ENCODE measurements at places on chromosomes 13 and 19. TPM values are rescaled to one million over a fixed set of nuclear protein-coding genes. Genes with fewer than 3 reads are reported as not detected.

- DNase-seq, result no peak
Measured at GRCh38 chr19:58409010-58409790, 751 bp downstream of the ZNF584 start.

DNA sequence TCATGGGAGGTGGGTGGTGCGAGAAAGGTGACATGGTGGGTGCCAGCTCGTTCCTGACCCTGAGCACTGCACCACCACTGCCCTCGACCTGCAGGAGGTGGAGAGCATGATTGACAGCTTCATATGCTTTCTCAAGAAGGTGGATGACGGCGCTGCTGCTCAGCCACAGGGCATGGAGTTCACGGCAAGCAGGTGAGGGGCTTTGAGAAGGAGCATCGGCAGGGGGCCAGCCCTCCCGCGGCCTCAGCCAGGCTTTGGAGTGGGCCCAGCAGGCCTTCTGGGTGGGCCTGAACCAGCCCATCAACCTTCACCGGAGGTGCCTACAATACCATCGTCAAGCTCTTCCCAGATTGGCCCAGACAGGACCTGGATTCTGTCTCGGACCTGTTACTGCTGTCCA, 18.9 kb upstream of the ZNF14 start:
- DNase-seq, result no peak

DNA sequence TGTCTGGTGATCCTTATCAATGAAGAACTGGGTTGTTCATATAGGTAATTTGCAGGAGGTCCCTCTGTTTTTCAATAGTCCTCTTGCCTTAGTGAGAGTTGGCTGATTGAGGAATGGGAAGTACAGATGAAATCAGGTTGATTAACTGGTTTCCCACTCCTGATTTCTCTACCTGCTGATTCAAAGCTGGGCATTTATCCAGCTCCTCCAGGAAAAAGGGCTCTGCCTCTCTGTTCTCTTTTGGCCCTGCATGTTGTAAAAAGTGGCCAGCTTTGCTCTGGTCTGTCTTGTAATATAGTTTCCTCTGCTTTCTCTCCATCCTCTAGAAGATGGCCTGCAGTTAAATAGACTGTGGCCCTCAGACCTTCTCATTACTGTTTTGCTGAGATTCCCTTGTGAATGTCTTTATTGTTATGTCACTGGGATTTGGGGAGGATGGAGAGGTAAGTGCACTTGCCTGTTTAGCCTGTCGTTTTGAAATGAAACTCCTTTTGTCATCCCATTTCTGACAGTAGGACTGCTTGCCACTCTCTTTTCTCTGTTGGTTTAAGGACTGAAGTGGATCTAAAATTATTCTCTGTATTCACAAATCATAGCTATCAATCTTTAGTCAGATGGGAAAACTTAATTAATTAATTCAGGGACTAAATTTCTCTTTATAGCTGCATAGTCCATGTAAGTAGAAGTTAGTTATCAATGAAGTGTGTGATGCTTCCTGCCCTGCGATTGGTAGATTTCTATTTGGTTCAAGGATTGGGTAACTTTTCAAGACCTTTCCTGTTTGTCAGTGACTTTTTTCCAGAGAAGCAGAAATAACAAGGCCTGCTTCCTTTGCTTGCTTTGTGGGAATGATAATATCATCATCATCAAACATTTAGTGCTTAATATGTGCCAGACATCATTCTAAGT, 28.5 kb downstream of the GARRE1 start:
- DNase-seq, result no peak

DNA sequence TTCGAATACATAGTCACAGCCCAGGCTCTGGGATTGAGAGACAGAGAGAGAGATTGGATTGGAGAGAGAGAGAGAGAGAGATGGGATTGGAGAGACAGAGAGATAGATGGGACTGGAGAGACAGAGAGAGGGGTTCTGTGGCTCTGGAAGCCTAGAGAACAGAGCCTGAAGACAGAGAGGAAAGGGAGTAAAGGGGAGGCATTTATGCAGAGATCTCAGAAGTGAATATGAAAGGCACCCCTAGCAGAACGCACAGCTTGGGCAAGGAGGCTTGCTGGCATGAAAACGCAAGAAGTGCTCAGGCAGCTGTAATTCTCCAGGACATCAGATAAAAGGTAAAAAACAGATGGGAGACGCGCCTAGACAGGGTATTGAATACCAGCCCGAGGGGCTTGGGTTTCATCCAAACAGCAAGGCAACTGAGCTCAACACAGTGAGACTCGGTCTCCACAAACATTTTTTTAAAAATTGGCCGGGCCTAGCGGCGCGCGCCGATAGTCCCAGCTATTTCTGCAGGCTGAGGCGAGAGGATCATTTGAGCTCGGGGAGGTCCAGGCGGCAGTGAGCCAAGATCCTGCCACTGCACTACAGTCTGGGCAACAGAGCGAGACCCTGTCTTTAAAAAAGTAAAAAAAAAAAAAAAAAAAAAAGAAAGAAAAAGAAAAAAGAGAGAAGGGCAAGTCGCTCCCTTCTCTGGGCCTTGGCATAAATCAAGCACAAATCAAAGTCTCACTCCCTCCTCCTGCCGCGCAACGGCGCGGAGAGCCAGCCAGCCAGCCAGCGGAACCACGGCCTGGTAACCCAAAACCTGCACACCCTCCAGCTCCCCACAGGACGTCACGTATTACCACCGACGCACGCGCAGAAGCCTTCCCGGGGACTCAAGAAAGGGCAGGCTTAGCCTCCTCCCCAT, 774 bp upstream of the PPP2R1A start:
- DNase-seq, result no peak

DNA sequence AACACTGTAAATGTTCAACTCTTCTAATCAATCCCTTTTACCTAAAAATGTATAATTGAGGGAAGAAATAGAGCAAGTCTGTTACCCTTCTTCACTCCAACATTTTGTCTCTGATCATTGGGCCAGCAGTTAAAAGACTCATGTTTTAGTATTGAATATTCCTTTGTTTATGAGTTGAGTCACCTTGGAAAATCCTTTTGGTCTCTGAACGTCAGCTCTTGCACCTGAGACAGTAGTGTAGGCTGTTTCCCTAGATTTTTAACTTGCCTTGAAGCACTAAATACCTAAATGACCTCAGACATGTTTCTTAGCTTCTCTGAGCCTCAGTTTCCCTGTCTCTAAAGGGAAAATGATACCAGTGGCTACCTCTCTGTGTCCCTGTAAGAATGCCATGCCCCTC, 184.2 kb downstream of the RFC3 start:
- DNase-seq, result no peak

DNA sequence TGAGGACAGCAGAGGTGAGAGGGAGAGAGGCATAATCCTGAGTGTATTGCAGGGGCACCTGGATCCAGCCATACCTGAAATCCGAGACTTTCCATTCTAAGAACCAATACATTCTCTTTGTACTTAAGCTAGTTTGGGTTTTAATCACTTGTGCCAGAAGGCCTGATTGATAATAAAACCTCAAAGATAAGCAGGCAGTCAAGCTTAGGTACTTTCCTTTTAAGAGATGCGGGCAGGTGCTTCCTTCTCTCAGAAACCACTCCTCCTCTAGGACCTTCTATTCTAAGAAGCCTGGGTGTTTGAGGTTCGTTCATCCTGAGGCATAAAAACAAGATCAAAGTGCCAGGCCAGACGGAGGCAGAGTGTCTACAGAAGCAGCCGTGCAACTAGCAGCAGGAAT, 22.2 kb downstream of the FAM187B start:
- DNase-seq, result no peak

GRCh38 chr13:71546881-71547280, 320.1 kb downstream of the DACH1 start:
- DNase-seq, result no peak

GRCh38 chr13:35478271-35479037, 2.0 kb upstream of the MAB21L1 start:
- DNase-seq, result no peak

DNA sequence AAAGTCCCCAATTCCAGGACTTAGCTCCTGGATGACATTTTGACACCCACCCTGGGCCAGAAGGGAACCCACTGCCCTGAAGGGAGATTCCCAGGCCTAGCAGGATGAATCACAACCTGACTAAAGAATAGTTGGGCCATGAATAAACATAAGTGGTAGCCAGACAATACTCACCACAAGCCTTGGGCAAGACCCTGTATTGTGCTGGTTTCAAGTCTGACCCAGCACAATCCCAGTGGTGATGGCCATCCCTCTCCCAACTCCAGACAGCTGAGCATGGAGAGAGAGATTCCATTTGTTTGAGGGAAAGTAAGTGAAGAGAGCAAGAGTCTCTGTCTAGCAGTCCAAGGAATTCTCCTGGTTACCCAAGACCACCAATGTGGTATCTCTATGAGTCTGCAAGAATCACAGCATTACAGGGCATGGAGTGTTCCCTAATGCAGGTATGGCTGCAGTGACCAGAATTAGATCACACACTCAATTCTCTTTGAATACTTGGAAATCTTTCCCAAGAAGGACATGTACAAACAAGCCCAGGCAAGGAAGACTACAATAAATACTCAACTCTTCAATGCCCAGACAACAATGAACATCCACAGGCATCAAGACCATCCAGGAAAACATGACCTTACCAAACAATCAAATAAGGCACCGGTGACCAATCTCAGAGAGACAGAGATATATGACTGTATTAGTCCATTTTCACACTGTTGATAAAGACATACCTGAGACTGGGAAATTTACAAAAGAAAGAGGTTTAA, 158.0 kb downstream of the VWA8 start:
- no peak for DNase-seq

DNA sequence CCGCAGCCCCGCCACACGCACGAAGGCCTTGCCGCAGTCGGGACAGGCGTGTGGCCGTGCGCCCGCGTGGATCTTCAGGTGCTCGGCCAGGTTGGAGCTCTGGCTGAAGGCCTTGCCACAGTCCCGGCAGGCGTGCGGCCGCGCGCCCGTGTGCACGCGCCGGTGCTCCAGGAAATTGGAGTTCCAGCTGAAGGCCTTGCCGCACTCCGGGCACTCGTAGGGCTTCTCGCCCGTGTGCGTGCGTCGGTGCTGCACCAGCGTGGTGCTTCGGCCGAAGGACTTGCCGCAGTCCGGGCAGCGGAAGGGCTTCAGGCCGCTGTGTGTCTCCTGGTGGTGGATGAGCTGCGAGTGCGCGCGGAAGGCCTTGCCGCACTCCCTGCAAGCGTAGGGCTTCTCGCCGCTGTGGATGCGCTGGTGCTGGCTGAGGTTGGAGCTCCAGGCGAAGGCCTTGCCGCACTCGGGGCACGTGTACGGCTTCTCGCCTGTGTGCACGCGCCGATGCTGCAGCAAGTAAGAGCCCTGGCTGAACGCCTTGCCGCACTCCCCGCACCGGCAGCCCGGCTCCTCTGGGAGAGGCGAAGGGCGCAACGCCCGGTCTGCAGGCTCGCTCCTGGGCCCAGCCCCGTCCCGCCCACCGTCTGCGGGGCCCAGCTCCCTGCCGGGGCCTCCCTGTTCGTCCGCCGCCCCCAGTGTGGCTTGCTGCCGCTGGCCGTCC, 3.6 kb upstream of the A1BG start:
- DNase-seq, result no peak

DNA sequence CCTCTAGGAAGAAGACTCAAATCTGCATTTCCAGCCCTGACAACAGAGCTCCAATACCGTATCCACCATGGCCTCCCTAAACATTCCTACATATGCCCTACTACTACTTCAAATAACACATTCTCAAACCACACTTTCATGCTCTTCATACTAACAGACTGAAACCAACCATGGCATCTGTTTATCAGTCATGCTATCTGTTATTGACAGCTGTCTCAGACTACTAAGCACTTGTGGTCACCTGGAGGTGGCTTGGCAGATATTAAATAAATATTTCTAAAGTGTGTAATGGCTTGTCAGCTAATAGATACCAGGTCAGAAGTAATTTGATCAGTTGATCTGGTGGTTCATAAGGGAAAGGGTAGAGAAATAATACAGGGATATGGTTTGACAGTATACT, 489.1 kb downstream of the DIAPH3 start:
- DNase-seq, result no peak

DNA sequence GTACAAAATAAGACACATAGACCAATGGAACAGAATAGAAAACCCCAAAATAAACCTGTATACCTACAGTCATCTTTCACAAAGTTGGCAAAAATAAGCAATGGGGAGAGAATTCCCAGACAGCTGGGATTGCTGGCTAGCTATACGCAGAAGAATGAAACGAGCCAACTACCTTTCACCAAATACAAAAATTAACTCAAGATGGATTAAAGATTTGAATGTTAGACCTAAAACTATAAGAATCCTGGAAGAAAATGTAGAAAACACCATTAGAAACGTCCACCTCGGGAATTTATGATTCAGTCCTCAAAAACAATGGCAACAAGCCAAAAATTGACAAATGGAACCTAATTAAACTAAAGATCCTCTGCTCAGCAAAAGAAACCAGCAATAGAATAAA, 408.1 kb upstream of the SLITRK1 start:
- no peak for DNase-seq

- DNase-seq, result no peak
Measured at GRCh38 chr19:16897856-16898161, 9.0 kb downstream of the F2RL3 start.

Gene ELSPBP1
- polyA plus RNA-seq, result 0.25 TPM

Gene SELENOV
- polyA plus RNA-seq, result 10.1 TPM

Gene RFC3
- polyA plus RNA-seq, result 33.9 TPM

Gene BRME1
- polyA plus RNA-seq, result 6.8 TPM

Gene WBP4
- polyA plus RNA-seq, result 28.2 TPM

Gene ZNF296
- 0.98 TPM for polyA plus RNA-seq

Gene SUGP1
- polyA plus RNA-seq, result 57.4 TPM
